Neural progenitor cell (in vitro differentiated cells): ENCODE measurements at places on chromosomes 5 and 9. TPM values are rescaled to one million over a fixed set of nuclear protein-coding genes. Genes with fewer than 3 reads are reported as not detected.

Gene KIF24
- total RNA-seq, result 9.4 and 10.7 TPM in 2 replicates

Gene KCNMB1
- not detected in 2 replicates for total RNA-seq

Gene TYRP1
- total RNA-seq, result 0.75 TPM in 1 of 2 replicates, not detected in the other

Gene IFNB1
- total RNA-seq, result not detected in 2 replicates

Gene SPAAR
- total RNA-seq, result 0.22 TPM in 1 of 2 replicates, not detected in the other

Gene SLU7
- 41.2 and 48.5 TPM in 2 replicates for total RNA-seq

Gene APBA1
- total RNA-seq, result 2.1 and 3.4 TPM in 2 replicates

Gene PCDH1
- 24.8 and 48.4 TPM in 2 replicates for total RNA-seq

Gene GHR
- 0.07 and 0.28 TPM in 2 replicates for total RNA-seq

Gene AK8
- total RNA-seq, result 0.43 and 0.71 TPM in 2 replicates

Gene CEMIP2
- 185 and 218 TPM in 2 replicates for total RNA-seq

Gene IL13
- not detected in 2 replicates for total RNA-seq

Gene NMUR2
- total RNA-seq, result 0.07 TPM in 1 of 2 replicates, not detected in the other

Gene FCN2
- total RNA-seq, result not detected in 2 replicates

Gene PCDHGB2
- total RNA-seq, result 2.1 and 2.2 TPM in 2 replicates
